ENCODE measurements at places on chromosomes 3 and 15.

- DNase-seq = no peak
Measured at GRCh38 chr15:37824717-37825382, 109.6 kb upstream of the TMCO5A start.

GRCh38 chr15:39479911-39480310 lies 101.0 kb upstream of the THBS1 start:
- DNase-seq = no peak

DNA sequence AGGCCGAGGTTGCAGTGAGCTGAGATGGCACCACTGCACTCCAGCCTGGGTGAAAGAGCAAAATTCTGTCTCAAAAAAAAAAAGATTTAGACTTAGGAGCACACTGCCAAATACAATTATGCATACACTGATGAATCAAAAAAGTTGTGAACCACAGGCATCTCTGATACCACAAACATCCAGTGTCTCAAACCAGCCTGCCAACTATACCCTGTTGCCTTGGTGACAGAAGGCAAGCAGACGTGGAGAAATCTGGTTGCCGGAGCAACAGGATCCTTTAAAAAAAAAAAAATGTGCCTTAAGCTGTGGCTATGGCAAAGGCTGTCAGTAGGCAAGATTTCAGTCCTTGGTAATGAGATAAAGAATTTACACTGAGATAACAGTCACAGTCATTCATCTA lies 202.3 kb downstream of the NEK10 start:
- DNase-seq = no peak

DNA sequence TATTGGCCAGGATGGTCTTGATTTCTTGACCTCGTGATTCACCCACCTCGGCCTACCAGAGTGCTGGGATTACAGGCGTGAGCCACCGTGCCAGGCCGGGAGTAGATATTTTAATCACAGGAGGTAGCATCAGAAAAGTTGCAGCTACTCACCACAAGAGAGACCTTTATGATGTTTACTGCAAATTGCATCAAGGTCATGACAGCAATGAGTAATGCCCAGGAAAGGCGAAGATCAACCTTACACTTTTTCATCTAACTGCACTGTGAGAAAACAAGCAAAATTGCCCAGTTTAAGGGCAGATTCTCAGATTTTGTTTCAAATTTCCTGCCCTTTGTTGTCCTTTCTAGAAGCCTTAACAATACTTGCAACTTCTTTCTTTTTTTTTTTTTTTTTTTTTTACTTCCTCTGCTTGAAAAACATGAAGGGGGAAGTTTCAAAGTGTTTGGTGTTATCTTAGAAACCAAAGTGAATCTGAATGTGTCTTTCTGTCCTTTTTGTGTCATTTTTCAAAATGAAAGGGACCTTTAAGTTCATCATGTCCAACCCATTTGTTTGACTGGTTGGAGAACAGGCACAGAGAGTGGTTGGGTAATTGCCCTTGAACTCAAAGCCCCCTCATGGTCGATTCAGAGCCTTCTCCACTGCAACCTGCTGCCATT lies 25.0 kb downstream of the TGFBR2 start:
- DNase-seq = peak; percentile 61

GRCh38 chr3:60403866-60404265 lies 847.4 kb downstream of the FHIT start:
- no peak for DNase-seq

Data from CD4-positive, alpha-beta T cell treated with Interleukin-15 for 1 hour (primary cell).